ENCODE measurements at places on chromosomes 2 and 18.

DNA sequence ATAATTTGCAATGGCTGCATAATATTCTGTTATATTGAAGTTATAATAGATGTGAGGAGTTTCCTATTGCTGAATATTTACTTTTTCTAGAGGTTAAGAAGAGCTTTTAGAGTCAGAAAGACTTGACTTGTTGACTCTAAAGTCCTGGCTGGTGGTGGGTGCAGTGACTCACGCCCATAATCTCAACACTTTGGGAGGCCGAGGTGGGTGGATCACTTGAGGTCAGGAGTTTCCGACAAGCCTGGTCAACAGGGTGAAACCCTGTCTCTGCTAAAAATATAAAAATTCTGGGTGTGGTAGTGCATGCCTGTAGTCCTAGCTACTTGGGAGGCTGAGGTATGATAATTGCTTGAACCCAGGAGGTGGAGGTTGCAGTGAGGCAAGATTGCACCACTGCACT lies 33.9 kb upstream of the ATIC start:
- H3K27me3 ChIP-seq = no peaks in the 10 kb centered on the region
- H3K4me1 ChIP-seq = no peaks in the 10 kb centered on the region
- no peak overlapping the region for H3K4me3 ChIP-seq
- no peak for DNase-seq
- no peak overlapping the region for H3K27ac ChIP-seq

DNA sequence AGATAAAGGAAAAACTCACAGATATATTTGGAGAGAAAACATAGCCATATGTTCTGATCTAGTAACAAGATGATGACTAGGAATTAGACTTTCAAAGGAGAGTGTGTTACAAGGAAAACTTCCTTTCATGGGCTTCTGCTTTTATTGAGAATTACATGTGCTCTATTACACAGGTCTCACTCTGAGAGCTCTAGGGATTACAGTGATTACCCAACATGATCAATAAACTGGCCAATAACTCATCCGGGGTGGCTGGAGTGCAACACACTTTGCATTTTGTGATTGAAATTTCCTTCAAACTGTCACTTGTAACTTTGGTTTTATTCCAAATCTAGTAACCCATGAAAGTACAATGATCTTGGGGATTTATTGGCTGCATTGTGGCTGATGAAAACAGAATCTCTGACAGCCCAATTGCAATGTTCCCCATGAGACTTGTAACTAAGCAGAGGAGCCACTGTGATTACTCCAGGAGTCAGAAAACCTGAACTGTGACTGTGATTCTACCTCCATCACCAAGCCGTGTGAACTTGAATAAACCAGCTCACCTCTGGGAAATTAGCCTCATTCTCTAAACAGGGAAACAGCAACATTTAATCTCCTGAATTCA lies 40.2 kb upstream of the LRRC30 start:
- H3K27me3 ChIP-seq = no peaks in the 10 kb centered on the region
- H3K4me1 ChIP-seq = no peaks in the 10 kb centered on the region
- H3K27ac ChIP-seq = no peak overlapping the region
- H3K4me3 ChIP-seq = no peak overlapping the region

- no peaks in the 10 kb centered on the region for H3K36me3 ChIP-seq
- H3K4me3 ChIP-seq = no peak overlapping the region
- no peak for DNase-seq
- peaks cover 35% of the 10 kb centered on the region for H3K4me1 ChIP-seq
- peaks cover 75% of the 10 kb centered on the region for H3K27me3 ChIP-seq
These were observed 2.7 kb upstream of the BCL11A start for GRCh38 chr2:60556175-60556574.

- no peaks in the 10 kb centered on the region for H3K36me3 ChIP-seq
- H3K27me3 ChIP-seq = no peaks in the 10 kb centered on the region
- no peak overlapping the region for H3K4me3 ChIP-seq
- no peak for DNase-seq
These were observed 309.5 kb downstream of the SATB2 start for GRCh38 chr2:199148076-199148845.
